Stimulated activated CD8-positive, alpha-beta memory T cell treated with anti-CD3 and anti-CD28 coated beads, Interleukin-2, amount 100 ng/mL, for 1 hour (primary cell): ENCODE measurements at places on chromosomes 3 and 15.

GRCh38 chr3:25229586-25229985 is 198.5 kb upstream of the RARB start:
- no peak for DNase-seq

DNA sequence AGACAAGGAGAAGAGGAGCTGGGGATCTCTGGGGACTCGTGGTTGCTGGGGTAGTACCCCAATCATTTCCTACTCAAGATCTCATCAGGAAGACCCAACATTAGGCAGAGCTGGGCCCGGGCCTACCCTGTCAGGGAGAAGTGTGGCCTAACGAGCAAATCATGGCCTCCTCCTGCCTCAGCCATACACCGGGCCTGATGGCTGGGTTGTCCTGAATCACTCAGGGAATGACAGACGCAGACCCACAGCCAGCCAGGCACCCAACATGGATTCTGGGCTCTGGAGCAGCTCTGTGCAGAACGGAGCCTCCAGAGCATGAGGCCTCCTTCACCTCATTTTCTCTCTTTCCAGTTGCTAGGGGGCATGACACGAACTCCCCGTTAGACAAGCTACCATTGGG is 19.7 kb downstream of the ITGA11 start:
- no peak for DNase-seq

- no peak for DNase-seq
Measured at GRCh38 chr3:37599779-37600178, 261.9 kb upstream of the CTDSPL start.

- DNase-seq, result no peak
Measured at GRCh38 chr3:186044968-186045367, 63.9 kb downstream of the ETV5 start.

DNA sequence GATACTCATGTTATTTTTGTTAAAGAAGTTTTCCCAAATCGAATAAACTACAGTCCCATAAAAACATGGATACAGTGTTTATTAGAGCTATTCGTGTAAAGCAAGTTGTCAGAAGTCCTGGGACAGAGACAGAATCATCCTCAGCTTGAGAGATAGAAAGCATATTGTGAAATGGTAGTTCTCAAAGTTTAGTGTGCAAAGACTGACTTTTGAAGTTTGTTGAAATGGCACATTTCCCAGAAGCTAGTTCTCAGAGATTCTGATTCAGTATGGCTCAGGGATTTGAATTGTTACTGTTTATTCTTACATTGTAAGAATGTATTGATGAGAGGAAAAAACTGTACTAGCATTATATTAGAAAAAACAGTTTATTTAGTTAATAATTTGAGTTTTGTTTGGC is 22.1 kb downstream of the GABRR3 start:
- no peak for DNase-seq
